ENCODE measurements at places on chromosomes 2 and 18. TPM values are rescaled to one million over a fixed set of nuclear protein-coding genes. Genes with fewer than 3 reads are reported as not detected.

The EML6 gene
- total RNA-seq: 47.2 TPM

The CNTNAP5 gene
- not detected for total RNA-seq

The DOK6 gene
- not detected for total RNA-seq

The IL1B gene
- 0.20 TPM for total RNA-seq

The GPR35 gene
- 1.8 TPM for total RNA-seq

The PRKRA gene
- 71.9 TPM for total RNA-seq

The ACTR1B gene
- 69.0 TPM for total RNA-seq

The STAMBP gene
- total RNA-seq: 35.8 TPM

Measured in B cell (primary cell).